Pericardium fibroblast (primary cell): ENCODE measurements at places on chromosomes 2 and 18. TPM values are rescaled to one million over a fixed set of nuclear protein-coding genes. Genes with fewer than 3 reads are reported as not detected.

BOLL gene
- not detected in 2 replicates for total RNA-seq

VSNL1 gene
- total RNA-seq = 0.09 TPM in 1 of 2 replicates, not detected in the other

VIT gene
- 1.2 and 3.4 TPM in 2 replicates for total RNA-seq

CCDC141 gene
- total RNA-seq = 0.17 TPM in 1 of 2 replicates, not detected in the other

RSAD2 gene
- not detected in 2 replicates for total RNA-seq

SLC19A3 gene
- 0.85 and 1.8 TPM in 2 replicates for total RNA-seq

LGALSL gene
- 0.77 and 7.4 TPM in 2 replicates for total RNA-seq

CFC1 gene
- not detected in 2 replicates for total RNA-seq

PROKR1 gene
- not detected in 2 replicates for total RNA-seq

VWA3B gene
- total RNA-seq = not detected in 2 replicates

TSPYL6 gene
- total RNA-seq = not detected in 2 replicates

TUBA3E gene
- not detected in 2 replicates for total RNA-seq

CCDC148 gene
- total RNA-seq = 0.09 and 0.23 TPM in 2 replicates

TRIP12 gene
- total RNA-seq = 83.6 and 94.0 TPM in 2 replicates
